ENCODE measurements at places on chromosomes 7 and 10.

- no peak for DNase-seq
Observed at GRCh38 chr10:125085258-125086054, 74.9 kb downstream of the CTBP2 start.

- no peak for DNase-seq
Observed at GRCh38 chr10:31578181-31578852, 259.3 kb downstream of the ZEB1 start.

GRCh38 chr7:84027678-84028077 is 166.9 kb downstream of the SEMA3A start:
- no peak for DNase-seq

DNA sequence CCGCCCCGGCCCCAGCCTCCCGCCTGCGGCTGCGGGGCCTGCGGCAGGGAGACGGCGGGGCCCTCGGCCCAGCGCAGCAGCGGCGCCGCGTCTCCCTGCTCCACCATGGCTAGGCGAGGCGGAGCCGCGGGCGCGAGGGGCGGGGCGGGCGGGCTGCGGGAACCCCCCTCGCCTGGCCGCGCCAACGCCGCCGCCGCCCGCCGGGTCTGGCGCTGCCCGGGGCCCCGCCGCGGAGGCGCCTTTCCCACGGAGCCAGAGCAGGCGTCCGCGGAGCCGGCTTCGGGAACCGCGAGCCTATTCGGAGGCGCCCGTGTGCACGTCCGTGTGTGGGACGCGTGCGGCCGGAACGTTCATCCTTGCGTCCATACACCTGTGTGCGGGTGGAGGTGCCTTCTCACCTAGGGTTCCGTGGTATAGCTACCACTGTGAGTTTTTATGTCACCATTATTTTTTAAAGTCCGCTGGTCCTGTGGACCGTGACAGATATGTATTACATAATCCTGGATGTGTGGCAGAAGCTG is at the start of gene DENND11:
Gene DENND11 (minus strand): TSS at position 120 of the 521 bp plus-strand sequence. CDS start 13 bp downstream, at position 107.
- peak; percentile 74 for DNase-seq

DNA sequence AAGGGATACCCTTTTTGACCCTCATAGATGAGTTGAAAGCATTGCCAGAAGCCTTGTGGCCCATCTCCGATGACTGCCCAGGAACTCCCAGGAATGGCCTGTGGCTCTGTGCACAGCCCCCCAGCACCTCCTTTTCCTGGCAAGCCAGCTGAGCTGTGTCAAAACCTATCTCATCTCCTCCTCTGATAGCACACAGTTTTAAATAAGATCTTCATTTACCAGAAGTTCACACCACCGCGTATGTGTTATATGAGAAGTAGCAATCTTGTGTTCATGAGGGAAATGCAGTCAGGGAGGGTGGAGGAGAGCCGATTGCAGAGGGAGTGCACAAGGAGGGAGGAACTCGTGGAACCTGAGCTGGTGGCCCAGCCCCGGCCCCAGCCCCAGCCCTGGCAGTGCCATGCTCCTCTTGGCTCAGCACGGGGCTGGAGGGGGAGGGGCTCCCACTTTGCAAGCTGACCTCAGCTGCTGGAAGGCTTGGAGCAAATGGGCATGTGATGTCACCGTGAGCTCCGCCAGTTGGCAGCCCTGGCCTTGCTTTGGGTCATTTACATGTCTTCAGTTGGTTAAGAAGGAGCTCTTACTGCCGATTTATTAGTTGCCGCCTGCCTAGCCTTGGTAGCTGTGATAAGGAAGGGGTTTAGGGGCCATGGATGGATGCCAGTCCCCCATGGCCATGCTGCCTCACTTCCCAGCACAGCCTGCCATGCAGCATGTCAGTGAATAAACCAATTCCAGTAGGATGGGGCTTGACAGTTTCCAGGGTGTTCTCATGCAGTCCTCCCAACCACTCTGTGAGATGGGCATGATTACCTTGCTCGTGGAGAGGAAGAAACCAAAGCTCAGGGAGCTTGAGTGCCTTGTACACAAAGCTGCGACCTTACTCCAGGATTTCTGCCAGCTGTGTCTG is 20.0 kb downstream of the UNC5B start:
- DNase-seq: no peak

- no peak for DNase-seq
Observed at GRCh38 chr10:132390921-132391675, 5.9 kb upstream of the PWWP2B start.
